ENCODE measurements at places on chromosomes 7 and 10.

DNA sequence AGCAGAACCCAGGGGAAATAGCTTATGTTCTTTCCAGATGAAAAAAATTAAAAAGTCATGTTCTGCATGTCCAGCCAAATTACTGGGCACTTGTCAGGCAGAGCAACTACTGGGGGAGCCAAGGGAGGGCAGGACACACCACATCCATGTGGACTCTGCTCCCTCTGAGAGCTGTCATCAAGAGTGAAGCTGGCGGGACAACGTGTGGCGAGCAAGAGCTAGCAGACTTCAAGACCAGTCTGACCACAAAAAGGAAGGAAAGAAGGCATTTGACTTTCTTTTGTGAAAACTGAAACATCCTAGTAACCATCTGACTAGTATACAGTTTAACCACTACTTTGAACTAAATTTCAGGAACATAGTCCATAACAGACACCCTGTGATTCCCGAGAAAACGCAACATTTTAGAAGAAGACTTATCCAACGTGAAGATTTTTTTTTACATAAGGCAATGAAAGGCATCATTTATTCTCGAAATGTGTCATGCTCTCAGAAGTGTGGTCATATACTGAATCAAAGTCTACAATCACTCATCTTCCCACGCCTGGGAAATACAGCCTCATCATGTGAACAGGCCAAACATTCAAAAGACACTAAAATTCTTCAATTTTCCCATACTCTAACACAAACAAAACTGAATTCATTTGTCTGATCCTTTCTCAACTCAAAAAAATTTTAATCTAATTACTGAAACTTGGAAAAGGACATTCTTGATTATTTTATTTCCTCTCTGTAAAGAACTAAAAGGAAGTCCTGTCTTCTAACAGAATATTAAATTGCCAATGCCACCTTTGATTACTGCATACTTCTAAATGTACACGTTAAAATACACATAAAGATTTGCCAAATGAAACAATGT, 15.5 kb downstream of the CYTH3 start:
- DNase-seq = no peak

- no peak for DNase-seq
Measured at GRCh38 chr7:138162236-138162635, 86.0 kb downstream of the AKR1D1 start.

- DNase-seq = no peak
Measured at GRCh38 chr7:38685851-38686250, 54.7 kb upstream of the AMPH start.

DNA sequence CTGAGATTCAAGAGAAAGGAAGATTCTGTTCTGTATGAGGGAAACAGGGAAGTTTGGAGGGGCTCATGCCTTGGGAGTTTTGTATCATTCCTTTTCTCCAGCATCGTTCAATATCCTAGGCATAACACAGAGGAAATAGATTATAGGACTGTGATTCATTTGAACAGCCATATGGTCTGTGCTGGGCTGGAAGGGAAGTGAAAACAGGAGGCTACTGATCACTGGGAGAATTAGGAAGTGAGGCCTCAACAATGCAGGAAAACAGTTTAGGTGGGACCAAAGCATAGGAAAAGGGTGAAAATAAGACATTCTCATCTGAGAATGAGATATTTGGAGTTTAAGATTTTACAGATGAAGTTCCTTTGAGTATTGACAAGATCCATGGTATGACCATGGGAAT, 70.7 kb upstream of the MKX start:
- DNase-seq = no peak

DNA sequence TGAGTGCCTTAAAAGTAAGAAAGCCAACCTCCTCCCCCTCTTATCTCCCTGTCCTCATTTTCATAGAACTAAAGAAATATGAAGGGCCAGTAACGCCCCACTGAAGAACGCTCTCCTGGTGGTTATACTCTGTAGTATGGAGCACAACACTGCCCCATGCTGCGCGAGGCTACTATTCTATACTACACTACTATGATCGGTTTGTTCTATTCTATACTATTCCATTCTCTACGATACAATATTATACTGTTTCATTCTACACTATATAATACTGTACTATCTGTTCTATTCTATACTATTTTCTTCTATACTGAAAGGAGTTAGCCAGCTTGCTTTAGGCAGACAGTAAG, 34.8 kb downstream of the DIP2C start:
- DNase-seq = no peak

GRCh38 chr7:30479202-30480120, 877 bp upstream of the NOD1 start:
- DNase-seq = no peak

DNA sequence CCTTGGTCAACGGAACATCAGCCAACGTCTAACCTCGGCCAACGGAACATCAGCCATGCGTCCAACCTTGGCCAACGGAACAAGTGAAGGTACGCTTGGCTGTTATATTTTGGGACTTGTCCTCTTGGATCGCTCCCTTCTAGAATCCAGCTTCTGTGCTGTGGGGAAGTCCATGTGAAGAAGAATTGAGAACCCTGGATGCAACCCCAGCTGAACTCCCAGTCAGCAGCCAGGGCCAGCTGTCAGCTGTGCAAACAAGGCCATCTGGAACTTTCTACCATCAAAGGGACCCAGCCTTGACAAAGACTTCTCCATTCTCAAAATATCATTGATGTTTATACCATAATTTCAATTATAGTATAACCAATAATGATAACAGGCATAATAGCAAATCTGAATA, 43.3 kb upstream of the ITGA8 start:
- no peak for DNase-seq

DNA sequence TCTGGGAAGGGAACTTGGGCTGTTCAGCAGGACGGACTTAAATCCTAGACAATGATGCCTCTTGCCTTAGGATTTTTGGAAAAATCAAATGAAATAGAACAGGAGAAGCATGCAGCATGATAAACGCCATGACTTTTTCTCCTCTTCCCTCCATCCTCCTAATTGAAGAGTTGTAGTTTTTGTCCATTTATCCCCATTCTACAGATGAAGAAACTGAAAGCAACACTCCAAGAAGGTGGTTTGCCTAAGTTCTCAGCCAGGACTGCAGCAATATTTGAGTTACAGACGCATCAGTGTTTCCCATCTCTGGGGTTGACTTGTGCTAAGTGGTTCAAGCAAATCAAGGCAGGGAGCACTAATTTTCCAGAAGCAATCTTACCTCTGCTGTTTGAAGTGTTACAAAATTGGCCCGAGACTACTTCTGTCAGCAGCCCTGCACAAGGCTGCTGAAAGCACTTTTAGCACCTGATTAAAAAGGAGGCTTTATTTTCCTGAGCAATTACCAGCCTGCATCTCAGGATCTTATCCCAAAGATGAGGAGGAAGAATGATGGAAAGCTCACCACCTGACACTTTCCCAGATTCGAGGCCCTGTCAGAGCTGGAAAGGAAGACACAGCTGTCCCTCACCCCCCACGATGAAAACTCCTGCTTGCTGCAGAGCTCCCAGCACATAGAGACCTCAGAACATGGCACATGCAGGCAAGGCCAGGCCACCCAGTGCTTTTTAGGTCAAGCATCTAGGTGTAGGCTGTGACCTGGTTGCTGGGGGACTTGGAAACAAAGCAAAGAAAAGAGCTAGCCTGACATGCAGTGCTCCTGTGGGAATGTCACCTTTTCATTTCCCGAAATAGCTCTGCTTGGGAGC, 19.7 kb upstream of the C10orf71 start:
- no peak for DNase-seq

DNA sequence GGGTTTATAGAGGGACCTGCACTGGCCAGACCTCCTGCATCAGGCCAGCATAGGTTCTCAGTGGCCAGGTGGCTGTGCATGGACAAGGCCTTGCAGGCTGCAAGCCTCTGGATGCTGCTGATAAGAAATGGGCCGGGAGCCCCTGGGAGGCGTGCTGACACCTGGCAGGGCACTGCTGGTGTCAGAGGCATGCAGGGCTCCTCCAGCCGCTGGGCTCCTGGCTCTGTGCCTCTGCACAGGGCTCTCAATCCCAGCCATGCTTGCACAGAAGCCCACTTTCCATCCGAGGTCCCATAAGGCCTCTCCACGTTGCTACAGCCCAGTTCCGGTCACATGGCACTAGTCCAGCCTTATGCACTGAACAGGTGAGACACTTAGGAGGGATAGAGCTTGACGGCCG, 27.3 kb downstream of the ANTXRL start:
- no peak for DNase-seq

GRCh38 chr10:77552252-77552651, 85.4 kb downstream of the KCNMA1 start:
- DNase-seq = no peak

GRCh38 chr7:142645777-142646176, 103.5 kb upstream of the PRSS1 start:
- DNase-seq = no peak

Measured in D341Med (cell line).